GM23338 (cell line): ENCODE measurements at places on chromosomes 12 and 14.
A peak's percentile ranks its signal among the peaks of the same experiment; 100 is the strongest.

DNA sequence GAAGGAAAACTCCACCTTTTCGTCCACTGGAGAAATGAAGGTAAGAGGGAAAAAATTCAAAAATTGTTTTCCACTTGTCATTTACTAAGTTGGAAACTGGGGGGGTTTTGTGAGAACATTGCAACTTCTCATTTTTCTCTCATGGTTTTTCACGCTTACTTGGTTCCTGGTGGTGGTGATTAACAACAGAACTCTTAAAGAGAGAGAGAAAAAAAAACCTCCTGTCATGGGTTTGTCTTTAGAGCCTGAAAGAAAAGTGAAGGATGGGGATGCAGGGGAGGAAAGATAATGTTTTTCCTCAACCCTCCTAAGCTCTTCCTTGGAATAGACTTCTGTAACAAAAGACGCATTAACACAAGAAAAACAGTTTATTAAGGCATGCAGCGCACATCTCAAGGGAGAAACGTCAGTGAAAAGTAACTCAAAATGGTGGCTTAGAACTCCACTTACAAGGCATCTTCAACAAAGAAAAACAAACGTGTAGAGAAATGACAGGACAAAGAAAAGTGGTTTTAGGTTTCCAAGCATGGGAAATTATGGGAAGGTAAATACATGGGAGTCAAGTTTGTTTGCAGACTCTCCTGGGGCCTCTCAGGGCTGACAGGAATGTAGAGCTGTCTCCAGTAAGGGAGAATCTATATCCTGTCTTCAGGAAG is 81.9 kb upstream of the ATF7IP start:
- peak; percentile 86 for DNase-seq

DNA sequence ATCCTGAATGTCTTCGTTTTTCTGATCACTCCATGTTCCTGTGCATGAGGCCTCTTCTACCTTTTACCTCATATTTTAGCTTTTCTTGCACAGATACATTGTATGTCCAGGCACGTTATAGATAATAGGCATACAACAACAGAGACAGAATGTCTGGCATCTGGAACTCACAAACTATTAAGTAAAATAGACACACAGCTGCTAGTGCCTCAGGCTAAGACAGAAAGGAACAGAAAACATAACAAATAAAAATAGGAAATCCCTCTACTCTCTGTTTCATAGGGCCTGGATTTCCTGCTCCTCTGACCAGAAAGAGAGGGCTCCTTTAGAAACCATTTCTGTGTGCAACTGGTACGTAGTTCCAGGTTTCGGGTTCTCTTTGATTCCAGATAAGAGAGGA is 48.6 kb downstream of the ATXN7L3B start:
- no peak for DNase-seq

DNA sequence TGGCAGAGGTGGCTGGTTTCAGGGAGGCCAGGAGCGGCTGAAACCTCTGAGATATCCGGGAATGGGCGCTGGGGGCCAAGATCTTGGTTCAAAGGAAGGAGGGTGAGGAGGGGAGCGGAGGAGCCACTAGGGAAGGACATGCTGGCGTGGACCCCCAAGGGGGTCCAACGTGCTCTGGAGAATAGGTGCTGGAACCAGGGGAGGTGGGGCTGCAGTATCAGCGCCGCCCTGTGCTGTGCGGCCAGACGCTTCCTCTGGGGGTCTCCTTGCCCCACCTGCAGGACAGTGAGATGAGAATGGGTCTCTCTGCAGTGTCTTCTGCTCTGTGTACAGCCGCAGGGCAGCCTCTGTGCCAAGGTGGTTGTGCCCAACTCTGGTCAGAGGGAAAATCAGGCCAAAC is 2.5 kb downstream of the FAM181A start:
- no peak for DNase-seq

GRCh38 chr14:92437729-92438285 is 75.8 kb upstream of the RIN3 start:
- no peak for DNase-seq

- DNase-seq: no peak
Measured at GRCh38 chr12:27517546-27517945, 6.5 kb upstream of the PPFIBP1 start.

DNA sequence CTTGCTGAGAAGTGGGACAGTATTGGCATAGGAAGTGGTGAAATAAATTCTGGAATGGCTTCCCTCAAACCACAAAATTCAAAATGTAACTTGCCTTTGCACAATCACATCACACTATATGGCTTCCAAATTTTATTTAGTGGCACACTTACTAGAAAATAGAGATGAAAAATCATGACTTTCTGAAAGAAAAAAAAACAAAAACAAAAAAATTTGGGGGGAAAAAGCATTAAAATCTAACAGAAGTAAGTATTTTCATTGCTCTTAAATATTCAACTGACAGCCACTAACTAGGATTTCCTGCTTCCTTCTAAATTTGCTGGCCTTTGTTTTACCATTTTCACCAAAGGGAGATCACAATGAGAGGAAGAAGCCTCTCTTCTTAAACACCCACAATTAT is 23.0 kb downstream of the ATF7 start:
- DNase-seq: peak; percentile 26

- DNase-seq: peak; percentile 35
Measured at GRCh38 chr14:24273422-24273998, 2.1 kb upstream of the RABGGTA start.

- no peak for DNase-seq
Measured at GRCh38 chr14:82180139-82180538, 646.5 kb upstream of the SEL1L start.

GRCh38 chr14:77791225-77791600 is 8.7 kb upstream of the ADCK1 start:
- DNase-seq: no peak

DNA sequence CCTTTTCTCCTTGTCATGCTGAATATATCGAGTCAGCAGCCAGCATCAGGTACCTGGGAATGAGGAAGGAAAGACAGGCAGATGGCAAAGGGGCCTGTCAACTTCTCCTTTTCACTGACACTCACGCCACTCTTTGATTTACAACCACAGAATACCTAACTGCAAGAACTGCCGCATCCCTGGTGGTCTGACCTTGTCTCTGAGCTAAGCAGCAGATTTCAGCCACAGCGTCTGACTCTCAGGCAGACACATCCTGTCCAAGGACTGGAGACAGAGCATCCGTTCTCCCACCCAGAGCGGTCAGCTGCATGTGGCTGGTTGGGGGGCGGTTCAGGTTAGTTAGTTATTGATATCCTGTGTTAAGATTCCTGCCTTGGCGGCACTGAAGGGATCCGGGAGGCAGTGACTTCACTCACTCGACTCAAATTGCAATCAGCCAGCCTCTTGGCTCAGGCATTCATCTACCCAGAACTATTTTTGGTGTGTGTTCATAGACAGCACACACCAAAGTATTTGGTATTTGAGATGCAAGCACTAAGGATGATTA is 11.2 kb upstream of the MAP1LC3B2 start:
- peak; percentile 9 for DNase-seq

DNA sequence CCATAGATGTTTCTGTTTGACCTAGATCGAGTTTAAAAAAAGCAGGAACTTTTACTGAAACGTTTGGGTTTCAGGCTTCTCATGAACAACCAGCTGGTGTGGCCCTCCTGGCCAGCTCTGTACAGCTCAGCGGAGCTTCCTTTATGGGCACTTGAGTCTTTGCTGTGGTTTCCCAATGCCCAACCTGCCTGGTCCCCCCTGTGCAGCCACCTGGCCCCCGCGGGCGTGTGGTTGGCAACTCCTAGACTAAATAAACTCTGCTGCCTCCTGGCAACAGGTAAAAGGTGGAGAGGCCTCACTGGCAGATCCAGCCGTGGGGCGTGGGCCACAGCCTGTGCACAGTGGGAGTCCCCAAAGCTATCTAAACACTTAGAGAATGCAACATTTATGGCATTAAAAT is 38.7 kb downstream of the ADGRD1 start:
- DNase-seq: no peak

DNA sequence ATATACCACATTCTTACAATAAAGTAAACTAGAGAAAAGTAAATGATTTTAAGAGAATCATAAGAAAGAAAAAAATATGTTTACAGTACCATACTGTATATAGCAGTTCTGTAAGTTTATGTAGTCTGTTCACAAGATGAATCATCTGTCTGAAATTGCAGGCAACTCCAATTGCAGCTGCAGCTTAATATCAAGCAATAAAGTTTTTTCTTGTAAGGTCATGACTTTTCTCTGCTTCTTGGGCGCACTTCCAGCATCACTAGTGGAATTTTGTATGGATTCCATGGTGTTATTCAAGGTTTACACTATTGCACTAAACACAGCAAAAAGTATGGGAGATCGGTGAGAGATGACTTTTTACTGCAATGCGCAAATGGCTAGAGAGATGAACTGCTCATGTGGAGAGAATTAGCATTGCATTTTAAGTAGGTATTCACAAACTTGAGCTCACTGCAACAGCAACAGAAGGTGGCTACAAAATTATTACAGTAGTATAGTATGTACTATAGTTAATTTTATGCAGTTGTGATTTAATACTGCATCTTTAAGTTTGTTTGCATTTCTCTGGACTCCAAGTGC is 445.4 kb upstream of the OR4E1 start:
- no peak for DNase-seq

- DNase-seq: no peak
Measured at GRCh38 chr12:130920723-130921381, 32.9 kb upstream of the ADGRD1 start.

DNA sequence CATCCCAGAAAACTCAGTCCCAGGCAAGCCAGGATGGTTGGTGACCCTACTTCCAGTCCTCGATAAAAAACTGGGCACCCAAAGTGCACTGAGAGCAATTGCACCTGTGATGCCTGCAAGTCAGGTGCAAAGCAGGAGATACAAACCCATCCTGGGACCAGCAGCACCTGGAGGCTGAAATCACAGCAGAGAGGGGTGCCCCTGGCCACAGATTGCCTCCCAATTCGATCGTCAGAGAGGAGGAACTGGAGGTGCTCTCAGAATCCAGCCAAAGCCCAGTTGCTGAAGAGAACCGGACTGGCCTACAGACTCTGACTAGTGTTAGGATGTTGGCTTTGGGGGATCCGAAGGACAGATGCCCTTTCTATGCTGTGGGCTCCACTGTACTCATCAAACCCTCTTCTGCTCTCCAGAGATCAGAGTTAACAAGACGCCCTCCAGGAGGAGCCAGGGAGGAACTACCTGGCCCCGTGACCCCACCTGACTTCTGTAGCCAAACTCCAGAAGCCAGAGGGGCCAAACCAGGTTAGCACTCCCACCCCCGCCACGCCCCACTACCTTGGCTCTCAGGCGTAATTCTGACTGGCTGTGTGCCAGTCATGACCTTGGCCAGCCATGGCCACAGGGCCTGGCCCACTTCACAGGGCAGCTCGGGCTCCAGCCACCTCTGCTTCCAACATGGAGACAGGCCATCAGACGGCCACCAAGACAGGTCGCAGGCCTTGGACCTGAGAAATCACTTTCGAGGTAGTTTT is 284.5 kb upstream of the RTL1 start:
- peak; percentile 18 for DNase-seq

GRCh38 chr14:58565832-58566231 is 71.9 kb upstream of the DACT1 start:
- no peak for DNase-seq

- no peak for DNase-seq
Measured at GRCh38 chr12:89960011-89960507, 251.4 kb upstream of the ATP2B1 start.

GRCh38 chr12:97005174-97005573 is 98.1 kb downstream of the NEDD1 start:
- DNase-seq: no peak

DNA sequence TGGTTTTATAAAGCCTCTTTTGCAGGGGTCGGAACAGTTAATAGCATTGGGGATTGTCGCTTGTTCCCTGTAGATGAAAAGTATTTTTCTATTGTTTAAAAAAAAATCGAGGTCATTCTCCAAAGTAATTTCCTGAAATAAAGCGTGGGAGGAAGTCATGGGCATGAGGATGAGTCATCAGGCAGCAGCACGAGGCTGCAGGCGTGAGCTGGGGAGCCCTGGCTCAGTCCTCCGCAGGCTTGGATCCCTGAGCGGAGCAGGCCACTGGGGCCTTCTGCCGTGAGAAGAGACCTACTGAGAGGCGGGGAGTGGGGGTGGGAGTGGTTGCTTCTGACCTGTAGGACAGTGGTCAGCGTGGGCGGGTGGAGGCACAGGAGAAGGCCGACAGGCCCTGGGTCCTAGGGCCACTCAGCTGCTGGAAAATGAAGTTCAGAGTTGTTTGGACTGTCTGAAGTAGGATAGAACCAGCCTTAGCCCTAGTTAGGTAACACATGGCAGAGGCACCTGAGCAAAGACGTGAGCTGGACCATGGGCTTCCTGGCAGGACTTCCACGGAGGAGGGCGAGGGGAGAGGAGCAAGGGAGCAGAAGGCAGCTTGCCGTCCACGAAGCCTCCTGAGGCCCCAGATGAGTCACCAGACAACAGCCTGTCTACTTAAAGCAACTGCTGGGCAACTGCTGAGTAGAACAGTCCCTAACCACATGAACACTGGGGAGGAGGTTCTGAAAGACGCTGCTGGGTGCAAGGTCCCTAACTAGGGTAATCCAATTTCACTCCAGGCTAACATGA is 21.1 kb upstream of the LGALS3 start:
- no peak for DNase-seq

GRCh38 chr14:69087061-69087461 is 65.9 kb downstream of the DCAF5 start:
- DNase-seq: no peak

GRCh38 chr14:38248321-38249028 is 7.4 kb downstream of the CLEC14A start:
- DNase-seq: peak; percentile 41

DNA sequence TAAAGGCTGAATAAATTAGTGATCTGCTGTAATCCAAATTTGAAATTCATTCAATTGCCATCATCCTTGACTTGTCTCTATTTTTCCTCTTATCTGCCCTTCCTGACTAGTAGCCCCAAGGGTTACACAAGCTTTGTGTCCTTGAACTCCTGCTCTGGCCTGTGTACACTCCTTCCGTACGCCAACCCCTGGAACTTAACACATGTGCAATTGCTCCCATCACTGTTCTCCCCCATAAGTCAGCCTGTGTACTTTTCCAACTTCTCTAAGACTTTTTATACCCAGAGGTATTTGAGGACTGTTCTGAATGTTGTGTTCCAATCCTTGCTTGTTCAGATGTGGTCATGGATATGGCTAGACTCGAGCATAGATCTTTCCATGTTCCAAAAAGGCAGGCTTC is 171.1 kb upstream of the G2E3 start:
- DNase-seq: no peak

DNA sequence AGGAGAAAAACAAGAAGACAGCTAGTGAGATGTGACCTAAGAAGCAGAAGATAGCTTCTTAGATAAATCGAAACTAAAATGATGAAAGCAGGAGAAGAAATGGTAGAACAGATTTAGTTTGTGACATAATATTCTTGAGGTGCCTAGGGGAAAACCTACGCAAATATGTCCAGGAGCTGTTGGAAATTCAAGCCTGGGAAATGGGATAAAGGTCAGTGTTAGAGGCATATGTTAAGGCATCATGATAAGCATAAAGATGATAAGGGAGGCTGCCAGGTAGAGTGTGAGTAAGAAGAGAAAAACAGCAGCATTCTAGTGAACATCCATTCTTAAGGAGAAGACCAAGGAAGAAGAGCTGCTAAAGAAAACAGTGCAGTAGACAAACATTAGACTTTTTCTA is 109.6 kb upstream of the LGR5 start:
- DNase-seq: no peak
